Suprapubic skin (tissue), 4 donors: ENCODE measurements at places on chromosomes 12 and 14.
A peak's percentile ranks its signal among the peaks of the same experiment; 100 is the strongest.

DNA sequence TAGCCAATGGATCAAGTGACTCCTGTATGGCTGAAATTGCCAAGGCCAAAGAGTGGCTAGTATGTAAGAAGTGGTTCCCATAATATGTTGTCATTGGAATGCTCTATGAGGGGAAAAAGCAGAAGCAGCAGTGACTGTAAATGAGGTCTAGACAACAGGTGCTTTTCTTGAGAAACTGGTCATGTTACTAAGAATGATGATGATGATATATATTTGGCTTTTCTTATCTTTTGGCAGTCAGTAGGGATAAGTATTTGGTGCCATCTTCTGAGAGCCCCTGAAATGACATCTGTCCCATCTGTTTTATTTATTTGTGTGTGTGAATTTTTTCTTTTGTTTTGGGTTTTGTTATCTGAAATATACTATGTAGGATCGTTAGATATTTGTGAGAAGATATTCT, 141.7 kb downstream of the SYT1 start:
- no peak overlapping the region for H3K4me3 ChIP-seq
- no peak overlapping the region for H3K27ac ChIP-seq
- DNase-seq, result no peak
- H3K4me1 ChIP-seq, result no peaks in the 10 kb centered on the region

DNA sequence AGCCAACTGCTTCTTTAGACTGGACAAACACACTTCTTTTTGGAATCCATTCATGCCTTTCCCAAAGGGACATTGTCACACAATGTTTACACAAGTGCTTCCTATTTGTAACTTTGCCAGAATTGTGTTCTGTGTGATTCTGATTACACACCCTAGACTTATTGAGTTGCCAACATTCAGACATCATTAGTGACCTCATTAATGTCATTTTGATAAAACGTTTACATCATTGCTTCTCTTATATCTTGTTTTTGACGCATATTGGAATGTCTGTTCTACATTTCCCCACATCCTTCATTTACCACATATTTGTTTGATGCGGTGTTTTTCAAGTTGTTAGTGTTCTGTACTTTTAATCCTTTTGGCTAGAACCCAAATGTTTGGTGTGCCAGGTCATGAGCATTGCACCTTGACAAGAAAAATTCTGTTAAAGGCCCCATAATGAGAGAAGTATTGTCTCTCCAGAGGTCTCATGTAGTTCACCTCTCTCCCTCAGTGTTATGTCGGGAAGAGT, 305.5 kb downstream of the AEBP2 start:
- H3K36me3 ChIP-seq, result no peaks in the 10 kb centered on the region
- no peak overlapping the region for H3K27ac ChIP-seq
- no peaks in the 10 kb centered on the region for H3K4me1 ChIP-seq
- no peak overlapping the region for H3K4me3 ChIP-seq
- no peaks in the 10 kb centered on the region for H3K27me3 ChIP-seq

DNA sequence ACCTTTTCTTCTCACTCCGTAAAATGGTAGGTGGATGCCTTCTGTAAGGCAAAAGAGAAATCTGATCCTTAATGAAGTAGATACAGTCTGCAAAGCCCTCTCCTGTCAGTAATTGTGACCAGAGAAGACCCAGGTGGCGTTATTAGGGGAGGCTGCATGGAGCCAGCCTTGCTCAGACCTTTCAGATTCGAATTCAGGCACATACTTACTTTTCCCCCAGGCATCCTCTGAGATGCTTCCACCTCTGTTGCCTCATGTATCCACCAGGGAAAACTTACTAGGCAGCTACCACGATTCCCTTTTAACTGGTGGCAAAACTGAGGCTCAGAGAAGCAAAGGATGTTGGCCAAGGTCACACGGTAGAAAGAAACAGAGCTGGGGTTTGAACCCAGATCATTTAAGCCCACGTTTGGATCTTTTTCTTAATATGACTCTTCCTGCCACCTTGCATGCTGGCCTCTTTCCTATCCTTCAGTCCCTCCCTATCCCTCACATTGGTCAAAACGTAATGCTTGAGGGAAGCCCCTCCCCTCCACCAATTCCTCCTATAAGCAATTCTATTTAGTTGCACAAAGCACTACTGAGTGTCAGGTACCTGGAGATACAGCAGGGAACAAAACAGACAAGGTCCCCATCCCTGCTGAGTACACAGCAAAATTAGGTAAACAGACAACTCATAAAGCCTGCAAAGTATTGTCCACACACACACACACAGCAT, 179.4 kb downstream of the KSR2 start:
- H3K27ac ChIP-seq, result no peak overlapping the region
- H3K36me3 ChIP-seq, result no peaks in the 10 kb centered on the region
- DNase-seq, result no peak
- no peak overlapping the region for H3K4me3 ChIP-seq

GRCh38 chr12:38456537-38457120, 140.1 kb downstream of the ALG10B start:
- no peaks in the 10 kb centered on the region for H3K4me1 ChIP-seq
- no peak overlapping the region for H3K4me3 ChIP-seq
- H3K27me3 ChIP-seq, result no peaks in the 10 kb centered on the region
- no peak for DNase-seq
- H3K36me3 ChIP-seq, result no peaks in the 10 kb centered on the region
- H3K27ac ChIP-seq, result no peak overlapping the region

DNA sequence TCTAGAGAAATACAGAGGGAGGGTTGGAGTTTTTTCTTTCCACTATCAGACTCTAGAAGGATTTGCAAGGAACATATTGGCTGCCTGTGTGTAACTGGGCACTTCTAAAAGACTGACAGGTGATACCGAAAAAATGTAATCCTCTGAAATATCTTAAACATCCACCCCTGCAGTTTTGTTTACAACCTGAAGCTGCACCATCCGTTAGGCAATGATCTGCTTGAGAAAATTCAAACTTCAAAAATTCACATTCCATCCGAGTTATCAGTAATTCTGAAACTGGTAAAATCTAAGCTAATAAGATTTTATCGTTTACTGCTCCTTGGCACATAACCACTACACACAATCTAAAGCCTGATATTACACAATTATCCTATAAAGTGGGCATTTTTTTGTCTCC, 528.6 kb downstream of the FUT8 start:
- H3K27ac ChIP-seq, result no peak overlapping the region
- no peaks in the 10 kb centered on the region for H3K27me3 ChIP-seq
- DNase-seq, result no peak
- no peaks in the 10 kb centered on the region for H3K36me3 ChIP-seq
- H3K4me3 ChIP-seq, result no peak overlapping the region

- H3K27ac ChIP-seq, result no peak overlapping the region
- H3K27me3 ChIP-seq, result no peaks in the 10 kb centered on the region
- H3K4me1 ChIP-seq, result peaks cover 15% of the 10 kb centered on the region
- H3K4me3 ChIP-seq, result no peak overlapping the region
These were observed 237.1 kb downstream of the FOXN3 start for GRCh38 chr14:89179891-89180404.

- H3K4me1 ChIP-seq, result peaks cover 9% of the 10 kb centered on the region
- H3K27ac ChIP-seq, result no peak overlapping the region
- H3K4me3 ChIP-seq, result no peak overlapping the region
- no peaks in the 10 kb centered on the region for H3K36me3 ChIP-seq
These were observed 5.6 kb downstream of the GON7 start for GRCh38 chr14:93201155-93201704.

- H3K4me1 ChIP-seq, result peaks cover 69% of the 10 kb centered on the region
- H3K27me3 ChIP-seq, result no peaks in the 10 kb centered on the region
- no peak for DNase-seq
- no peak overlapping the region for H3K27ac ChIP-seq
These were observed 154.9 kb downstream of the MED13L start for GRCh38 chr12:116122628-116123027.

DNA sequence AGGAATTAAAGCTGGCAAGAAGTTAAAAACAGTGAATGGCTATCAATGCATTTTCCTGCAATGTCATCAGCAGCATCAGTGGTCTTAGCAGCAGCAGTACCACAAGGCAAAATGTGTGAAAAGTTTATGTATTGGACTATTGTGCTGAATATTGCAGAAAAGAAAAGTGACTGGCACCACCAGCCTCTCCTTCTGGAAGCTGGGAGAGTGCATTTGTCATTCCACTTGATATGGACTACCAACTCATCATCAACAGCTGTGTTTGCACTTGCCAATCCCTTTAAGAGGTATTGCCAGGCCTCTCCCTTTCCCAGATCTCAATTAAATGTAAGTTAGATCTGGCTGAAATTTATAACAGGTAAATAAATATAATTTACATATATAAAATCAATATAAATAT, 151.0 kb upstream of the GZMB start:
- H3K4me3 ChIP-seq, result no peak overlapping the region
- no peaks in the 10 kb centered on the region for H3K36me3 ChIP-seq
- H3K27me3 ChIP-seq, result no peaks in the 10 kb centered on the region
- H3K27ac ChIP-seq, result no peak overlapping the region
- no peak for DNase-seq

GRCh38 chr12:121592320-121592719, 11.5 kb upstream of the KDM2B start:
- H3K27me3 ChIP-seq, result no peaks in the 10 kb centered on the region
- no peak overlapping the region for H3K27ac ChIP-seq
- no peak for DNase-seq
- peaks cover 9% of the 10 kb centered on the region for H3K4me1 ChIP-seq

DNA sequence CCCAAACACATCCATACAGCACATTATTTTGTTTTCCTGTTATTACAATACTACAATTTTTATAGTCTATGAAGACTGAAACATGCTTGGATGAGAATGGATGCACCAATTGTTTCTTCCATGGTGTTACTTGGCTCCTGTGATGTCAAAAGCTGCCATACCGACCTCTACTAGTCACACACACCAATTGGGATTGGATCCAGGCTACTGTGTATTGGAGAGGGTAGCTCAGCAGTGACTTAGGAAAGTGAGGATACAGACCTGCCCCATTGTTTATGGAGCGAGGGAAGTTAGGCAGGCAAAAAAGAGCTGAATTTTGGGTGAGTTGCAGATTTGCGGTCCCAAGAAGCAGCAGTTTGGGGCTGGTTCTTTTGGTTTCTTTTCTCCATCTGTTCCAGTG, 30.8 kb upstream of the AKAP6 start:
- no peak overlapping the region for H3K4me3 ChIP-seq
- no peak for DNase-seq
- H3K27ac ChIP-seq, result no peak overlapping the region
- H3K4me1 ChIP-seq, result no peaks in the 10 kb centered on the region
- no peaks in the 10 kb centered on the region for H3K27me3 ChIP-seq

GRCh38 chr12:69630191-69630590, 19.5 kb upstream of the LRRC10 start:
- DNase-seq, result no peak
- H3K36me3 ChIP-seq, result no peaks in the 10 kb centered on the region
- H3K4me1 ChIP-seq, result no peaks in the 10 kb centered on the region
- H3K4me3 ChIP-seq, result no peak overlapping the region
- H3K27ac ChIP-seq, result no peak overlapping the region

GRCh38 chr12:55720894-55721444, 776 bp downstream of the RDH5 start:
- H3K36me3 ChIP-seq, result peaks cover 28% of the 10 kb centered on the region
- peak overlapping the region; percentile 29 for H3K27ac ChIP-seq
- no peak for DNase-seq
- H3K27me3 ChIP-seq, result no peaks in the 10 kb centered on the region
- H3K4me1 ChIP-seq, result peaks cover 81% of the 10 kb centered on the region
- H3K4me3 ChIP-seq, result no peak overlapping the region

- H3K27me3 ChIP-seq, result no peaks in the 10 kb centered on the region
- H3K36me3 ChIP-seq, result peaks cover 19% of the 10 kb centered on the region
- H3K4me3 ChIP-seq, result peak overlapping the region; percentile 77
- peaks cover 70% of the 10 kb centered on the region for H3K4me1 ChIP-seq
- peak; percentile 77 for DNase-seq
These were observed 4.2 kb upstream of the BAZ2A start for GRCh38 chr12:56634242-56634836.

- H3K36me3 ChIP-seq, result peaks cover 38% of the 10 kb centered on the region
- H3K27ac ChIP-seq, result no peak overlapping the region
- no peak overlapping the region for H3K4me3 ChIP-seq
- no peak for DNase-seq
These were observed 9.0 kb downstream of the NYNRIN start for GRCh38 chr14:24407608-24408325.

- H3K4me1 ChIP-seq, result no peaks in the 10 kb centered on the region
- H3K27ac ChIP-seq, result no peak overlapping the region
- H3K4me3 ChIP-seq, result no peak overlapping the region
- H3K36me3 ChIP-seq, result peaks cover 79% of the 10 kb centered on the region
- no peak for DNase-seq
These were observed 16.4 kb downstream of the YARS2 start for GRCh38 chr12:32739279-32739678.

- H3K27me3 ChIP-seq, result no peaks in the 10 kb centered on the region
- H3K36me3 ChIP-seq, result no peaks in the 10 kb centered on the region
- H3K27ac ChIP-seq, result no peak overlapping the region
- H3K4me1 ChIP-seq, result no peaks in the 10 kb centered on the region
- no peak overlapping the region for H3K4me3 ChIP-seq
These were observed 220.1 kb downstream of the SOX5 start for GRCh38 chr12:23729359-23729758.
